ENCODE measurements at places on chromosomes 1 and 21.
A peak's percentile ranks its signal among the peaks of the same experiment; 100 is the strongest.

GRCh38 chr1:243848858-243849420 lies 1.1 kb downstream of the AKT3 start:
- DNase-seq, result peak; percentile 33

DNA sequence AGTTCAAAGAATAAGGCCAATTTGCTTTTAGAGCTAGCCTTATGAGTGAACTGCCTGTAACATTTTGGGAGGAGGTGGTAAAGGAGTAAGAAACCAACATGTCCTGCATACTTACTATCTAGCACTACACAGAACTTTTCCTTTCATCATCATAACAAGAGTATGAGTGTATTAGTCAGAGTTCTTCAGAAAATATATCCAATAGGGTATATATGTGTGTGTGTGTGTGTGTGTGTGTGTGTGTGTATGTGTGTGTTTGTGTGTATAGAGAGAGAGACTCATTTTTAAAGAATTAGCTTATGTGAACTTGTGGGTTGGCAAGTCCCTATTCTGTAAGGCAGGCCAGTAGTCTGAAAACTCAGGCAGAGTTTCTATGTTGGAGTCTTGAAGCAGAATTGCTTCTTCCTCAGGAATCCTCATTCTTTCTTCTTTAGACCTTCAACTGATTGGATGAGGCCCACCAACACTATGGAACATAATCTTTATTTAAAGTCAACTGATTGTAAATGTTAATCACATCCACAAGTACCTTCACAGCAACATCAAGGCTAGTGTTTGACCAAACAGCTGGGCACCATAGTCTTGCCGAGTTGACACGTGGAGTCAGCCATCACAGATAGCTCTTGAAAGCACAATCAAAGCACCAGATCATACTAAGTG lies 121.9 kb downstream of the CYYR1 start:
- no peak for DNase-seq

DNA sequence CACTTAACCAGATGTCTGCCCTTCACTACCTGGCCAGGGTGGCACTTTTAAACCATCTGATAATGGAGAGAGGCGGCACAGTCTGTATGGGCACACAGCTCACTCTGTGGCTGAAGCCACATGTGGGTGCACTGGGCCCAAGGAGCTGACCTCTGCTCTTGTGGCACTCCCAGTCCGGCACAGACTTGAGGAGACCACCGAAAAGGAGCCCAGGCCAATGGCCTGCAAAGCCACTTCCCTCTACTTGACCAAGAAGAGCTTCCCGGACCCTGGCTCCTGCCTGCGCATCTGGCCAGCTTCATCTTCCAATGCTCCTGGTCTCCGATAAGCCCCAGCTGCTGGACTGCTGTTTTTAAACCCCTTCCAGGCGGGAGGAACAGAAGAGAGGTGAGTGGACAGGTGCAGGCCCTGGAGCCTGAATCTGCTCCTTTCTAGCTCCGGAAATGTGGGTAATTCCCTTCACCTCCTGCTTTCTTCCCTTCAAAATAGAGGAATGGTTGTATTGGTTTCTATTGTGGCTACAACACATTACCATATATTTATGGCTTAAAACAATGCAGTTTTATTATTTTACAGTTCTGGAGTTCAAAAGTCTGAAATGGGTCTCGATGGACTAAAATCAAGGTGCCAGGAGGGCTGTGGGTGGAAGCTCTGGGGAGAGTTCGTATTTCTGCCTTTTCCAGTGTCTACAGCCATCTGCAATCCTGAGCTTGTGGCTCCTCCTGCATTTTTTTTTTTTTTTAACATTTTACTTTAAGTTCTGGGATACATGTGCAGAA lies 11.6 kb downstream of the GNG4 start:
- DNase-seq, result no peak

DNA sequence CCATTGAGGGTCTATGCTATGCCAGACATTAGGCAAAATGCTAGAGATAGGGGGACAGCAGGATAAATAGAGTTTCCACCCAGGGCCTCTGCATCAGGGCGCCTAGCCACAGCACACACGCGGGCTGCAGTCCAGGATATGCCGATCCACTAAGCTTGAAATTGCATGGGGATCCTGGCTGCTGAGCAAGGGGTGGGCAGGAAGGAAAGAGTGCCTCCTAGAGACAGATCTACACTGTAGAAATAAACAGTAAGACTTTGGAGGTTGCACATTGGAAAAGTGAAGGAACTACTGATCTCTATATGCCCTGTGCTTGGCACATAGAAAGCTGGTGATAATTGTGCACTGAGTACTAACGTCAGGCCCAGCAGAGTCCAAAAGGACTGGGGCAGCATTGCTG lies 411.1 kb downstream of the PRDM2 start:
- no peak for DNase-seq

DNA sequence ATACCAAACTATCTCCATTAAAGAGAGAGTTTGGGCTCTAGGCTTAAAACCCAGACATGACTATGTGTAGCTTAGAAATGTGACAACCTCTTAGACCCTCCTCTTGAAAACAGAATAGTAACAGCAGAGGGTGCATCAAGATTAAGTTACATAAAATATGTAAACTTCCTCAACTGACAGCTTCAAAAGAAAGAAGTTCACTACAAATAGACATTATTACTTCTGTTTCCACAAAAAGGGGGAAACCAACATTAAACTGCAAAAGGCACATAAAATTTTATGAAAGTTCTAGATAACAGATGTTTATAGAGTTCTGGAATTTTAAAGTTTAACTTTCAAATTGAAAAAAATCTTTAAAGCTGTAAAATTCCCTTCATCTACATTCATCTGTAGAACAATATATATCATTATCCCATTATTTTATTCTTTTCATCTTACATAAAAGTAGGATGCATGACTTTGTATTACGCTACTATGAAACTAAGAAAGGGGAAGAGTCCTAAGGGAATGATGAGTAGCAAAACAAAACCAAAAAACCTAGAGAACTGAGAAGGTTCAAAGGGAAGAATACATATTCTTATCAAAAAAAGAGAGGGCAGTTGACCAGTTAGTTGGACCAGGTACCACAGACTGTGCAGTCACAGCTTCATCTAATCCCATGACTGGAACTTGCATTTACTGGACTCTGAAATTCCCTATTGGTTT lies 177.0 kb downstream of the SIPA1L2 start:
- DNase-seq, result no peak

- DNase-seq, result no peak
These were observed 15.8 kb upstream of the COL6A2 start for GRCh38 chr21:46081862-46082712.

GRCh38 chr1:53981220-53981619 lies 35.1 kb downstream of the LRRC42 start:
- DNase-seq, result no peak

DNA sequence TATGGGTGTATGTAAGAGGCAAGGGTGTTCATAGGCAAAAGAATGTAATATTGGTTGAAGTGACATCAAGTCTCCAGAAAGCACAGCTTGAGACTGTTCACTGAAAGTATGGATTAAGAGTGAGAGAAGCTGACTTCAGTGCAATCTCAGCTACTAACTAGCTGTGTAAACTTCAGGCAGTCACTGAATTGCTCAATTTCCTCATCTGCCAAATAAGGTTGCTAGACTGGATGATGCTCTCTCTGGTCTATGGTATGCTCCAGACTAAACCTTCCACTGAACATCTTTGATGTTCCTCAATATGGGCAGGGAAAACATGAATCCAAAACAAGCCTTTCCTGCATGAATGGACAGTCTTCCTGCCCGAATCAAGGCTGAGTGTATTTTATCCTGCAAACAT lies 111.8 kb upstream of the USH2A start:
- DNase-seq, result no peak

DNA sequence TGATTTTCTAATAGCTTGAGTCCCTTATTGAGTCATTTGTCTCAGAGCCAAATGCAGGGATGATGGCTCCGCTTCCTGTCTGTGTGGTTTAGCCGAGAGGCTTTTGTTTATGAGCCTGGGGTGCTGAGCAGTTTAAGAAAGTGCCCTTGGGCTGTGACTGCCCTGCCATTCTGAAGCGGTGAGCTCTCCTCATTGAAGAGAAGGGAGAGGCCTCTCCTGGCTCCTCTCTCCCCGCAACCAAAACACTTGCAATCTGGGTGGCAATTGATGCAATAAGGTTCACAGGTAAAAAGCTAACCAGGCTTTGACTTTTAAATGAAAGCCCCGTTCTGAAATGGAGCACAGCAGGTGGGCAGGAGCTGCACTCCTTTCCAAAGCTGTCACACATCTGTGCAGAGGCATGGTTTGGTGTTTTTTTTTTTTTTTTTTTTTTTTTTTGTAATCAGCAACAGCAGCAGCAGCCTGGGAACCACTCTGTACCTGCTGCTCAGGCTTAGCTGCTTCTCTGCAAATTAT lies 403.7 kb downstream of the SIPA1L2 start:
- no peak for DNase-seq

DNA sequence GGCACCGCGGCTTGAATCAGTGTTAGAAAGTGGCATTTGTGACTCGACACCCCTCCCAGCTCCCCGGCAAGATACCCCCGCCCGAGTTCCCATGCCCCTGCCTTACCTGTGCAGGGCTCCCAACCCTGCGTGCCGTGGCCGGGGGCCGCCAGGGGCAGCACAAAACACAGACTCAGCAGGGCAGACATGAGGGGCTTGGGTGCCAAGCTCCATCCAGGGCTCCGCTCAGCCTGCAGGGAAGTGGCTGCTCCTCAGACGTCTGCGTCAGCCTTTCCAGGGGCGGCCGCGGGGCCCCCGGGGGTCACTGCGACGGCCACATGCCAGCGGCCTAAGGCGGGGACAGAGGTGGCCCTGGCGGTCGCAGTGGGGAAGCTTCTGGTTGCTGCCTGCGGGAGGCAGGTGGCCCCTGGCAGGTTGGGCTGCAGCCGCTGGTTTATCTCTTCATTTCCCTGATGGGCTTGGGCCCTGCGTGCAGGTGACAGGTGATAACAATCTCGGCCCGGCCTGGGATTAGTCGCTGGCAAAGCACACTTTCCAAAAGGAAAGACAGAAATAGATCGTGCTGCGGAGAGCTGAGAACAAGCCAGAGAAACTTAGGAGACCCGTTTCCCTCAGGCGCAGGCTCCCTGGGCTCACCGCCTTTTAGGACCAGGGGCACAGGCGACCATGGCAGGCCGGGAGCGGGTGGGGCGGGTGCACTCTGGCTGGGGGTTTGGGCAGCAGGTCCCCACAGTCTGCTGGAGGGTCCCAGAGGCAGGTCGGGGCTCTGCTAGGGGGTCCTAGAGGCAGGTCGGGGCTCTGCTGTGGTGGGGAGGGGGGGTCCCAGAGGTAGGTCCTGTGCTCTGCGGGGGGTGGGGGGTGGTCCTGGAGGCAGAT lies at the start of gene TSPEAR:
TSS of gene TSPEAR (minus strand) at position 246 of the 876 bp plus-strand sequence. CDS start at position 188, 58 bp downstream.
- DNase-seq, result no peak

DNA sequence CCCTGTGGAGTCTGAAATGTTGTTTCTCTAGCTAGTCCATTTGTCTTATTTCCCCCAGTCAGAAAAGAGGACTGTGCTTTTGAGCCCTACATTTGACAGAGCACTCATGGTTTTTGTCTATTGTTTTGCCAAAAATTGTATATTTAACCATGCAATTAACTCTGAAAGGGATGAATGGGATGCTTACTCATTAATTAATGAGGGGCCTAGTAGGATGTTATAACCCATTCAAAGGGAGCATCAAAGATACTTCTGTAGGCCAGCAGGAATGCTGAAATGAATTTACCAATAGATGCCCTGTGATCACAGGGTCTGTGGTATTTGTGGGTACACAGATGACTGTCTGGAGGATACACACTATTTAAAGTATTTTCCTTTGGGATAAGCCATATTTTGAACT lies 147.7 kb downstream of the FCRL5 start:
- no peak for DNase-seq

GRCh38 chr1:16367968-16368890 lies 1.2 kb downstream of the SZRD1 start:
- no peak for DNase-seq

GRCh38 chr1:76857973-76858372 lies 9.3 kb upstream of the ST6GALNAC5 start:
- DNase-seq, result no peak

DNA sequence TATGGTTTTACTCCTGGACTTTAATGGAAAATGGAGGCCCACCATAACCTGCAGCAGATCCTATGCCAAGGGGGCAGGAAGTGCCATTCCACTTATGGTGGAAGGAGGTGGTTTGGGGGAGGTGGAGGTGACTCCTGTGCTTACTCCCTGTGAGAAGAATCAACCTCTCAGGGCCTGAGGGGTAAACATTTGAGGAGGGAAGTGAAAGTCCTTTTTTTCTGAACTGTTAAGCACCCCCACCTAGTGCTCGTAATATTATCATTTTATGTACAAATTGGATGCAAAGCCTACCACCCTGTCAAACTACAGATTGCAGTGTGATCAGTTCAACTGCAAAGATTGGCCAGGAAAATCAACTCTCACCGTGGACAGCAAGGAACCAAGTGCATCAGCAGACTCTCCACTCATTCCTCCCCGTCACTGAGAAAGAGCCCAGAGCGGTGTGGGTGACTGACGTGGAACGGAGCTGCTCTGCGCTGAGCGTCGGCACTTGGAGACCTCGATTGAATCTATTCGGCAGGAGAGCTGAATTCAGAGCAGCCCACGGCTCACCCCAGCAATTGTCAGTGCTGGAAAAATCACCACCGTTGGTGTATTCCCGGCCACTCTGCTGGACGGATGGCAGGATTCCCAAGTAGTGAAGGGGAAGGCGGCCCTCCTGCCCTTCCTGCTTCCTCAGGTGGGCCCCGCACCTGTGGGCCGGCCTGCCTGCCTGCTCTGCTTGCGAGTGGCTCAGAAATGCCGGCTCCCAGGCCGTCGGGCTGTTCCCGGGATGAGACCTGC lies 46.8 kb upstream of the COX20 start:
- no peak for DNase-seq

- peak; percentile 72 for DNase-seq
These were observed 17.7 kb downstream of the PTPRC start for GRCh38 chr1:198656500-198656932.

- DNase-seq, result no peak
These were observed 151.9 kb upstream of the C8B start for GRCh38 chr1:57117753-57118152.

GRCh38 chr21:45871616-45872236 lies 109.8 kb upstream of the COL6A1 start:
- DNase-seq, result no peak

DNA sequence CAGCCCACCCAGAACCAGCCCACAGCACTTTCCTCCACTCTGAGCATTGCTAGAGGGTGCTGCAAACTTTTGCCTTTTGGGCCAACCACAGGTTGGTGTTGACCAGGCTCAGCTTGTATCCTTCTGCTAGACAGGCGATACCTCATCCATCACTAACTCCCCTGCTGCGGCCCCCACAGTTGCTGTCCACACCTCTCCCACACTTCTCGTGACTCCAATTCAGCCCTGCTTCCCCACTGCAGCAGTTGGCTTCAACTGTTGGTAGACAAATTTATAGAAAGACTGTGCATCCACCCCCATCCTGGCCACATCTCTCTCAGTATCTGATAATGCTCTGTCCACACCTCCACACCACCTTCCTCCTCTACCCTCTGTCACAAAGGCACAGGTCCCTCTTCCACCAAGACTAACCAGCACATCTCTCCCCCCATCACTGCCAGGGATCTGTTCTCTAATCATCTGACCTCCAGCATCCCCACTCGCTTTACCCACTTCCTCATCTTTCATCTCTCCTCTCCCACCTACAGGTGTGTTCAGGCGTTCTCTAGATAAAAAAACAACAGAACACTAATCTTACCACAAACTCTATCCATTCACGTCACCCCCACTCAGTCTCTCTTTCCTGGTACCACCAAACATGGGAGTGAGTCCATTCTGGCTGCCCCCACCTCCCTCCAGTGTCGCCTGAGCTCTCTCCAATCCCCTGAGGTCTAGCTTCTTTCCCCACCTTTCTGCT lies 15.8 kb upstream of the SLC25A44 start:
- no peak for DNase-seq

Data from CD14-positive monocyte (primary cell).